ENCODE measurements at places on chromosomes 7 and 10.
A peak's percentile ranks its signal among the peaks of the same experiment; 100 is the strongest.

DNA sequence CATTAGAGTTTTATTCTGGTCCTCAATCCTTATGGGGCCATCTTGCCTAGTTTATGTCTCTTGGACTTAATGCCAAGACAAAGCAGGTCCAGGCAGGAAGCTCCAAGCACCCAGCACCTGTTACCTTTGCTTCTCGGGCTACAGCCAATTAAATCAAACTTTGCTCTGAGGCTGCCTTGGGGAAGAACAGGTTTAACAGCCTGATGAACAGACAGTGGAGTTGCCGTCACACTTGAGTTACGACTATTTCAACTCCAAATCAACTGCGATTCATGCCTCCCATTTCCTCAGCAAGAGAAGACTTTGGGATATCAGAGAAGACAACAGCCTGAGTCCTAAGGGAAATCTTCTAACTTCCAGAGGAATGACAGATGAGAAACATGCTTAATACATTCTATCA lies 62.2 kb downstream of the XPNPEP1 start:
- DNase-seq = no peak

DNA sequence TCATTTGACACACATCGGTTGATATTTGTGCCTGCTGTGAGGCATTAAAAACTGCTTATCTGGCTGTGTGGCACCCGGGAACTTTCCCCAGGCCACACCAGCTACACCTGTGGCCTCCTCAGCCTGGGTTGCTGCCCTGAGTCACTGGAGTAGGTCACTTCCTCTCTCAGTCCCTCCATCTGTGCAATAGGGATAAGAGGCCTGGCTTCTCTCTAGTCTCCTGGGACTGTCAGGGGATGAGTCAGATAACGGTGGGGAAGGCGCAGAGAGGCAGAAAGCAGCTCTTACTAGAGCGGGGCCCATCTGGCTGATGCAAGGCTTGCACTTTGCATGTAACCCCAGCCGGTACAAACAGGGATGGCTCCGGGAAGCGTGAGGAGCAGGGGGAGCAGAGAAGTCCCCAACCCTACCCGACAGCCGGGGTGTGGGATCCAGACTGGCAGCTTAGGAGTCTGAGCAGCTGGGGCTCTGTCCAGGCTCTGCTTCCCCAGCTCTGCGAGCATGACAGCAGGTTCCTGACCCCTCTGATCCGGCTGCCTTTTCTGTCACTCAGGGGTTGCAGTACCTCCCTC lies 34.0 kb downstream of the DNAJB12 start:
- DNase-seq = peak; percentile 100

DNA sequence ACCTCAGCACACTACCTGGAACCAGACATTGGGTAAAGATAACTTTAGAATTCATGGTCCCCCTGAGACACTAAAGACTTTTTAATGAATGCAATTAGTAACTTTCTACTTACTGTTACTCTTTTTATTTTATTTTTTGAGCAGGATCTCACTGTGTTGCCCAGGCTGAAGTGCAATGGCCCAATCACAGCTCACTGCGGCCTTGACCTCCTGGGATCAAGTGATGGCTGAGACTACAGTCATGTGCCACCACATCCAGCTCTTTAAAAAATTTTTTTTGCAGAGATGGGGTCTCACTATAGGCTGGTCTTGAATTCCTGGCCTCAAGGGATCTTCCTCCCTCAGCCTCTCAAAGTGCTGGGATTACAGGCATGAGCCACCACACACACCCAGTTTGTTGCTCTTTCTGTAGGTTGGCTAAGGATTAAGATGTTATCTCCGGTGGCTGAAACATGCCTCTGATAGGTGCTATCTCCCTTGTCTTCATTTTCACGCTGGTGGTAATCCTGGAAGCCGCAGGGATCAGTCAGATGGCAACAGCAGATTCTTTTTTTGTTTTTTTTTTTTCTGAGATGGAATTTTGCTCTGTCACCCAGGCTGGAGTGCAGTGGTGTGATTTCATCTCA lies 128.3 kb downstream of the TCF7L2 start:
- no peak for DNase-seq

DNA sequence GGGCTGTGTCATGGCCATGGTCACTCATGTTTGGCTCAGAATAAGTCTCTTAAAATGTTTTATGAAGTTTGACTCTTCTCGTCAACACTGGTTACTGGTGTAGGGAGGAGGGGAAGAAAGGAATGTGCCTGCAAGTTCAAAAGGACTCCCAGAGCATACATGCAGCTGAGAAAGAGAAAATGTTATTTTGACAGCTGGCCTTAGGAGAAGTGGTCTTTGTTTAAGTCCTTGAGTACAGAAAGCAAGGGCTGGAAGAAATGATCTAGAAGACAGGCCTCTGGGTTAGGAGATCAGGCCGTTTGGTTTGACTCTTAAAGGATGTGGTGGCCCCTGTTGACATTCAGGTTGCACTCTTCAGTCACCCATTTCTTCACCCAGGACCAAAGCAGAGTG lies 245.5 kb downstream of the REEP3 start:
- DNase-seq = no peak

- no peak for DNase-seq
Measured at GRCh38 chr10:89242345-89242684, 9.3 kb downstream of the LIPA start.

DNA sequence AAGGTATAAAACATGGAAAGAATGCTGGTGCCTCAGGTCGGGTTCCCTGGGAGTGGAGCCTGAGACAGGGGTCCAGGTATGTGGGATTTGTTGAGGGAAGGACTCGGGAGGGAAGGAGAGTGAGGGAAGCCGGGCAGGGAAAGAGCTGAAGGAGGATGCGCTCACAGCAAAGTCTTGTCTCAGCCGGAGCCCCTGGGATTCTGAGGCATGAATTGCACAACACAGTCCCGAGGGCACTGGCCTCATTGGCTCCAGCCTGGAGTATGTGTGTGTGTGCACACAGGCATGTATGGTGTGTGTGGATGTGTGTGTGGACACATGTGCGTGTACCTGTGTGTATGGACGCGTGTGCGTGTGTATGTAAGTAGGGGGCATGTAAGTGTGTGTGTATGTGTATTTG lies 87.4 kb downstream of the WDFY4 start:
- no peak for DNase-seq
